ENCODE measurements at places on chromosomes 12 and 14. TPM values are rescaled to one million over a fixed set of nuclear protein-coding genes. Genes with fewer than 3 reads are reported as not detected.

Gene AQP6
- not detected for total RNA-seq

Gene EML5
- total RNA-seq = 3.3 TPM

- H3K36me3 ChIP-seq = no peaks in the 10 kb centered on the region
- no peak for DNase-seq
- no peaks in the 10 kb centered on the region for H3K4me1 ChIP-seq
- H3K27ac ChIP-seq = no peak overlapping the region
These were observed 1018.7 kb downstream of the AACS start for GRCh38 chr12:126083926-126084325.

DNA sequence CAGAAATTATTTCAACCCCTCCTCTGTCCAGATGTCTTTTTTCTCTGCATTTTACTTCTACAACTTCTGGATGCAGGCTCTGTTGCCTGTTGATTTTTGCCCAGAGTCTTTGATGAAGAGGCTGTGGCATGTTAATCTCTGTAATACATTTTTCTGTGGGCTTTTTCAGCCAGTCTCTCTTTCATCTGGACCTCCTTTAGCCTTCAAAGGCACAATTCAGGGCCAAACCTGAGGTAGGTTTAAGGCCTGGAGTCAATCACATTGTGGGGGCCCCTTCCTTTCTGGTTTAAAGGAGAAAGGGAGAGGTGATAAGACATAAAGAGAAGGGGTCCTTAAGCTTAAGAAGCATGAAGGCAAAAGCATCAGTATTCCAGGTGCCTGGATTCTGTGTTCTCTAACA lies 553.7 kb downstream of the FLRT2 start:
- no peak for DNase-seq
- H3K27me3 ChIP-seq = no peaks in the 10 kb centered on the region
- H3K4me3 ChIP-seq = no peak overlapping the region

- H3K36me3 ChIP-seq = no peaks in the 10 kb centered on the region
- H3K27me3 ChIP-seq = no peaks in the 10 kb centered on the region
- DNase-seq = no peak
- H3K4me3 ChIP-seq = no peak overlapping the region
These were observed 16.5 kb downstream of the ITPK1 start for GRCh38 chr14:93099196-93099595.

Gene NRXN3
- total RNA-seq = 3.1 TPM

Gene GRIN2B
- 2.5 TPM for total RNA-seq

Gene ERBB3
- 532 TPM for total RNA-seq

GRCh38 chr12:130427381-130427887 lies 89.7 kb downstream of the PIWIL1 start:
- no peak for DNase-seq
- H3K36me3 ChIP-seq = no peaks in the 10 kb centered on the region
- no peaks in the 10 kb centered on the region for H3K27me3 ChIP-seq
- H3K4me3 ChIP-seq = no peak overlapping the region
- H3K27ac ChIP-seq = no peak overlapping the region
- H3K4me1 ChIP-seq = no peaks in the 10 kb centered on the region

- H3K4me1 ChIP-seq = no peaks in the 10 kb centered on the region
- no peak overlapping the region for H3K27ac ChIP-seq
- no peak for DNase-seq
- H3K36me3 ChIP-seq = no peaks in the 10 kb centered on the region
- H3K4me3 ChIP-seq = no peak overlapping the region
These were observed 86.6 kb downstream of the KITLG start for GRCh38 chr12:88493636-88494035.

DNA sequence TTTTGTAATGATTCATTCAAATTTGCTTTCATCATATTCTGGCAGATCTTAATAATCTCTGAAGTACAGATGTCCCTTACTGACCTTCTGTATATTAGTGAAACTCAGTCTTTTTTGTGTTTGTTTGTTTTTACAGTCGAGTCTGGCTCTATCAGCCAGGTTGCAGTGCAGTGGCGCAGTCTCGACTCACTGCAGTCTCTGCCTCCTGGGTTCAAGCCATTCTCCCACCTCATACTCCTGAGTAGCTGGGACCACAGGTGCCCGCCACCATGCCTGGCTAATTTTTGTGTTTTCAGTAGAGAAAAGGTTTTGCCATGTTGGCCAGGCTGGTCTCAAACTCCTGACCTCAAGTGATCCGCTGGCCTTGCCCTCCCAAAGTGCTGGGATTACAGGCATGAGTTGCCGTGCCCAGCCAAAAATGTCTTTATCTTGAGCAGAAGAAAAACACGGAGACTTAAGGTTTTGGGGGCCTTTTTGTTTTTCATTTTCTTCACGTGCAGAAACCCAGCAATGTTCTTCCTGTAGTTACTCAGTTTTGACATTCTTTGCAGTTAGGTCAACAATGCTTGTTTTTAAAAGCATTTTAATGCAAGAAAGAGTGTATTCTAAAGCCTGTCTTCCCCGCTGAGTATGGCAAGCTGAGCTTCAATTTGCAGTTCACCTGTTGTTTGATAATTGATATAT lies 79.5 kb downstream of the FAR2 start:
- no peaks in the 10 kb centered on the region for H3K36me3 ChIP-seq
- no peak overlapping the region for H3K4me3 ChIP-seq
- H3K4me1 ChIP-seq = no peaks in the 10 kb centered on the region
- no peak for DNase-seq
- no peaks in the 10 kb centered on the region for H3K27me3 ChIP-seq
- H3K27ac ChIP-seq = no peak overlapping the region

GRCh38 chr12:49832836-49833421 lies 4.7 kb upstream of the NCKAP5L start:
- DNase-seq = no peak
- H3K4me3 ChIP-seq = no peak overlapping the region
- H3K27ac ChIP-seq = no peak overlapping the region
- no peaks in the 10 kb centered on the region for H3K36me3 ChIP-seq

GRCh38 chr14:85789506-85789905 lies 259.6 kb downstream of the FLRT2 start:
- no peaks in the 10 kb centered on the region for H3K36me3 ChIP-seq
- no peaks in the 10 kb centered on the region for H3K27me3 ChIP-seq
- no peak for DNase-seq
- H3K27ac ChIP-seq = no peak overlapping the region
- H3K4me1 ChIP-seq = no peaks in the 10 kb centered on the region

- no peak overlapping the region for H3K27ac ChIP-seq
- no peak overlapping the region for H3K4me3 ChIP-seq
- no peaks in the 10 kb centered on the region for H3K36me3 ChIP-seq
- H3K27me3 ChIP-seq = no peaks in the 10 kb centered on the region
- DNase-seq = no peak
- H3K4me1 ChIP-seq = no peaks in the 10 kb centered on the region
These were observed 90.8 kb downstream of the LIN7A start for GRCh38 chr12:80846952-80847351.

- H3K27ac ChIP-seq = peak overlapping the region; percentile 3
- no peaks in the 10 kb centered on the region for H3K27me3 ChIP-seq
- no peak overlapping the region for H3K4me3 ChIP-seq
These were observed 10.0 kb upstream of the TEX22 start for GRCh38 chr14:105388110-105388951.

DNA sequence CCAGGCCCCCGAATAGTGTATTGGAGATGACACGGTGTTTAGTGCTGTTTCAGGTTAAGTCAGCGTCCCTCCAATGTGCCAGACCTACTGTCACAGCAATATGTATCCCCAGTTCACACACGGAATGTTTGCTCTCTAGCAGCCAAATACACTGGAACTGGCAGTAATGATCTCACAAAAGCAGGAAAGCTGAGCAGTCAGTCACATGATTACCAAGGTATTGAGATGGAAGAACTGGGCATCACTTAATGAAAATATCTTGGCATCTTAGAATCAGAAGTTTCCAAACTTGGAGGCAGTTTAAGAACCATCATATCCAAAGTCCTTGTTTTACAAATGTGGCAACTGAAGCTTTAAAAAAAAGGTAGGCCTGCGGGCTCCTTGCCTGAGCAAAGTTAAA lies 23.3 kb downstream of the NINJ2 start:
- DNase-seq = no peak
- H3K36me3 ChIP-seq = no peaks in the 10 kb centered on the region
- no peaks in the 10 kb centered on the region for H3K27me3 ChIP-seq
- peak overlapping the region; percentile 99 for H3K27ac ChIP-seq

DNA sequence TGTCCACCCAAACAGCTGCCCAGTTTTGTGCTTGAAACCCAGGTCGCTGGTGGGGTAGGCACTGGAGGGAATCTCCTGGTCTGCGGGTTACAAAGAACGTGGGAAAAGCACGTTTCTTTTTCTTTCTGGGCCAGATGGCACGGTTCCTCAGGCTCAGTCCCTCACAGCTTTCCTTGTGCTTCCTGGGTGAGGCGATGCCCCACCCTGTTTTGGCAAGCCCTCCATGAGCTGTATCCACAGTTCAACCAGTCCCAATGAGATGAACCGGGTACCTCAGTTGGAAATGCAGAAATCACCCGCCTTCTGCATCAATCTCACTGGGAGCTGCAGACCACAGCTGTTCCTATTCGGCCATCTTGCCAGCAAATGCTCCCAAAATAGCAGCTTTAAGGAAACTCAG lies 51.4 kb upstream of the TMTC2 start:
- H3K27ac ChIP-seq = no peak overlapping the region
- H3K36me3 ChIP-seq = no peaks in the 10 kb centered on the region
- H3K27me3 ChIP-seq = no peaks in the 10 kb centered on the region

- H3K4me1 ChIP-seq = no peaks in the 10 kb centered on the region
- H3K27me3 ChIP-seq = no peaks in the 10 kb centered on the region
- H3K36me3 ChIP-seq = no peaks in the 10 kb centered on the region
- H3K27ac ChIP-seq = no peak overlapping the region
These were observed 88.5 kb upstream of the RIN3 start for GRCh38 chr14:92425101-92425500.

Gene LMNTD1
- total RNA-seq = not detected

Gene SNAPC1
- total RNA-seq = 3.2 TPM

GRCh38 chr12:128612150-128612850 lies 211.5 kb downstream of the SLC15A4 start:
- no peak overlapping the region for H3K4me3 ChIP-seq
- H3K27me3 ChIP-seq = no peaks in the 10 kb centered on the region
- DNase-seq = no peak

DNA sequence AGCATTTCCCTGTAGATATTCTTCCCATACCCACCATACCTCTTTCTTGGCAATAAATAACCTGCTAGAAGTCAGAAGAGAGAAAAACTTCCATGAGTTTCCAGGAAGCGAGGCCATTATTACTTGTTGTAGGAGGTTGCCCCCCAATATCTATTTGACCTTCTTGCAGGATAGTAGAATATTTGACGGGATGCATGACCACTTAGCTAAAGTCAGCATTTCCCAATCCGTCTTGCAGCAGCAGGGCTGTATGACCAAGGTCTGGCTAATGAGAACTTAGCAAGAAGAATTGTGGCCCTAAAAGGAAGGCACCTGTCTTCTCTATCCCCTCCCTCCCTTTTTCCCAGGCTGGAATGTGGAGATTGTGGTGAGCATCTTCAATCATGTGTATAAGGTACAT lies 51.5 kb downstream of the NINJ2 start:
- DNase-seq = no peak
- H3K36me3 ChIP-seq = no peaks in the 10 kb centered on the region
- no peaks in the 10 kb centered on the region for H3K27me3 ChIP-seq
- H3K4me3 ChIP-seq = no peak overlapping the region

GRCh38 chr12:6778217-6778573 lies 5.9 kb downstream of the LAG3 start:
- H3K4me1 ChIP-seq = peaks cover 7% of the 10 kb centered on the region
- H3K27me3 ChIP-seq = no peaks in the 10 kb centered on the region
- H3K36me3 ChIP-seq = no peaks in the 10 kb centered on the region
- DNase-seq = no peak

- H3K4me3 ChIP-seq = no peak overlapping the region
- no peaks in the 10 kb centered on the region for H3K27me3 ChIP-seq
- H3K36me3 ChIP-seq = no peaks in the 10 kb centered on the region
- peaks cover 13% of the 10 kb centered on the region for H3K4me1 ChIP-seq
These were observed 55.9 kb downstream of the C14orf132 start for GRCh38 chr14:96095058-96095457.

DNA sequence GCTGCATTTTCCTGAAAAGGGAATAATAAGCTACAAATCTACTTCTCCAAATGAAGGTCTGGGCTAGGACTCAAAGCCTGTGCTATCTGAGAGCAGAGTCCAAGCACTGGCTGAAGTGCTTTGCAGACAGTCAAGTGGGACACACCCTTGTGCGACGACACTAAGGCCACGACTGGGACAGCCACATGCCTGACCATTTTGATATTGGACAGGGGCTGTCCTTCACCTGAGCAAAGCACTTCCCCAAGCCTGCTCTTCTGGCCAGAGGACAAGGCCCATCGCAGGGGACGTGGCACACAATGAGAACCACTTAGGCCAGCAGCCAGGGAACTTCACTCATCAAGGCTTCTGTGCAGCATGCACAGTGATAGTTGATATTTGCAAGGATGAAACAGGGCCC lies 71.4 kb downstream of the RBM19 start:
- H3K27me3 ChIP-seq = no peaks in the 10 kb centered on the region
- no peak overlapping the region for H3K27ac ChIP-seq

DNA sequence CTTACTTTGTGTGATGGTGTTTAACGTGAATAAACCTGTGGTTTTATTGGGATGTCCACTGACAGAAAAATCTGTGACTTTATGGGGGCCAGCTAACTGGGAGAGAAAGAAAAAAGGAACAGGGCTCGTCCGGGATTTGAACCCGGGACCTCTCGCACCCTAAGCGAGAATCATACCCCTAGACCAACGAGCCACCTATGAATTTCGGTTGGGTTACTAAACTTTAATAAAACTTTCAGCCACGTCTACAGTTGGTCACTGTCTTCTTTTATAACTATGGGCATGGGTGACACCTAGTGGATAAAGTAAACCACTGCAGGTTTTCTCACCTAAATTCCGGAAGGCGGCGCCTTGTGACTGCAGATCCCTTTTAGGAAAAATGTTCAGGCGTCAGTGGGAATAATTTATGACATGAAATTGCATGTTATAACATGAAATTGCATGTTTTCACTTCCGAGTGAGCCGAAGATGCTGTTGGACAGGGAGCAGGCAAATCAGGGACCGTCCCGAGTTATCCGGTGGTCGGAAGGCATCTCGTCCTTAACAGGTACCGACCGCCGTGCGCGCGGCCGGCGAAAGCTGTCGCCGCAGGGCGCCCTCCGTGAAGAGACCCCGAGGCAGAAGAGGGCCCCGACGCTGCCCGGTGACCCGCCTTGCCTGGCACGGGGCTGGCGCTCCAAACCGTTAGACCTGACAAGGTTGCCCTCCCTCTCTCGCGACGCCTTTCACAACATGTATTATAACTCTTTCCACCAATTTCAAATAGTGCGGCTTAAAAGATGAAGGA lies 18.2 kb upstream of the RNASE12 start:
- peak overlapping the region; percentile 45 for H3K27ac ChIP-seq
- peaks cover 5% of the 10 kb centered on the region for H3K4me1 ChIP-seq
- peak overlapping the region; percentile 74 for H3K4me3 ChIP-seq
- peak; percentile 66 for DNase-seq

GRCh38 chr12:45669792-45670191 lies 59.7 kb upstream of the ARID2 start:
- no peak overlapping the region for H3K4me3 ChIP-seq
- no peak for DNase-seq
- no peak overlapping the region for H3K27ac ChIP-seq
- no peaks in the 10 kb centered on the region for H3K27me3 ChIP-seq
- no peaks in the 10 kb centered on the region for H3K36me3 ChIP-seq
- H3K4me1 ChIP-seq = no peaks in the 10 kb centered on the region

Gene TAS2R20
- 5.2 TPM for total RNA-seq

GRCh38 chr12:50642035-50642451 lies 121.9 kb upstream of the ATF1 start:
- no peaks in the 10 kb centered on the region for H3K4me1 ChIP-seq
- no peak overlapping the region for H3K27ac ChIP-seq
- no peaks in the 10 kb centered on the region for H3K27me3 ChIP-seq
- H3K4me3 ChIP-seq = no peak overlapping the region
- H3K36me3 ChIP-seq = no peaks in the 10 kb centered on the region
